ENCODE measurements at places on chromosomes 4 and X.

- no peak for DNase-seq
These were observed 618 bp downstream of the RBBP7 start for GRCh38 chrX:16869393-16870094.

DNA sequence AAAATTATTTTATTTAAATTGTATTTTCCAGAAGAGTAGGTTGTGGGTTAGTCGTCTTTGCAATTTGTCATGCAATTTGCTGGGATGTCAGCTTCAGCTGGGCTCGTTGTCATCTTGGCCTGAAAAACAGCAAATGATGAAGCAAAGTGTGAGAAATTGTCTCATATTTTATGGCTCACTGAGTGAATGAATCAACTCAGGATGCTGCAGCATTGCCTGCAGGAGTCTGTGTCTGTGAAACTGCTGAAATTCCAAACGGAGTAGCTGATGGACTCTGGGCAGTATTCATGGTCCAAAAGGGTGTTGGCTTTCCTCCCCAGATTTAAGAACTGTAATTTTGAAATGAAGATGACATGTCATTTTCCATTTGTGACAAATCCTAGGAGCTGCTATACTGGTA lies 37.2 kb downstream of the CXCL8 start:
- peak; percentile 30 for DNase-seq

GRCh38 chrX:13828392-13828791 lies 11.5 kb upstream of the GPM6B start:
- no peak for DNase-seq

DNA sequence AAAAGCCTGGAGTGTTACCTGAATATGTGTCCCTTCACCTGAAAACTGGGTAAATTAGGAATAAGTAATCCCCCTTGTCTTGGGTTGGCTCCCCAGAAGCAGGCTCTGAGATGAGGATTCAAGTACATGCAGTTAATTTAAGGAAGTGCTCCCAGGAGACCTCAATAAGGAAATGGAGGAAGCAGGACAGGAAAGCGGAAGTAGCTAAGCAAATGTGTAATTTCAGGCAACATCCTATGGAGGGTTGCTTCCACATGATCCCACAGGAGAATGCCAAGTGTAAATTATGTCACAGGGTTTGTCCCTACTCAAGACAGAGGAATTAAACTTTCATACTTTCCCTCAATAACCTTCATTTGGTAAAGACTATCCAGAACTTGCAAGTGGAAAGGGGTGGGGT lies 48.1 kb upstream of the ARHGEF6 start:
- no peak for DNase-seq

DNA sequence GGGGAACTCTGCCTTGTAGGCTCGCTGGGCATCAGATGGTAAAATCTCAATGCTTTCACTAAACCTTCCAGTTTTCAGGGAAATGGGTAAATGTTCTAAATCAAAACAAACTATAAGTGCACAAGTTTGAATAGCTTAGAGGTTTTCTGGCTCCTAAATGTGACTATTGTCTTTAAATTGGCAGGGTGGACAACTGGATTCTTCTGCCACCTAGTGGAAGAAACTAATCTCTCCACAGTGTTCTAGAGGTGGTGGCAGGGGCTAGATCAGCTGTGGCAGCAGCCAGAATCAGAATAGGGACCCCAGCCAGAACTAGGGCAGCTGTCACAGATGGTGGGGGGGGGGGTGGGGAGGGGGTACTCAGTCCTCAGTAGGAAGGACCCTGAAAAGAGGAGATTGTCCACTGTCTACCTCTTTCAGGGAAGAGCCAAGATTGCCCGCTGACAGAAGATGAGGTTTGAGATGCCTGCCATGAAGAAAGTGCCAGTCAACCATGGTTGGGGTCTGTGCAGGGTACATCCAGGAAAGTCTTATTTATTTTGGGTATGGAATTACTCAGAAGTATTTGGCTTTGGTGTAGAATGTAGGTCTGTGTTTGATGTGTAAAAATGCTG lies 201.4 kb downstream of the CCNG2 start:
- DNase-seq, result peak; percentile 18
